Left ventricle myocardium inferior (tissue), 1 donor: ENCODE measurements at places on chromosomes 11 and 22.

- no peak for DNase-seq
These were observed 1074.5 kb downstream of the TBC1D22A start for GRCh38 chr22:47836957-47837356.

DNA sequence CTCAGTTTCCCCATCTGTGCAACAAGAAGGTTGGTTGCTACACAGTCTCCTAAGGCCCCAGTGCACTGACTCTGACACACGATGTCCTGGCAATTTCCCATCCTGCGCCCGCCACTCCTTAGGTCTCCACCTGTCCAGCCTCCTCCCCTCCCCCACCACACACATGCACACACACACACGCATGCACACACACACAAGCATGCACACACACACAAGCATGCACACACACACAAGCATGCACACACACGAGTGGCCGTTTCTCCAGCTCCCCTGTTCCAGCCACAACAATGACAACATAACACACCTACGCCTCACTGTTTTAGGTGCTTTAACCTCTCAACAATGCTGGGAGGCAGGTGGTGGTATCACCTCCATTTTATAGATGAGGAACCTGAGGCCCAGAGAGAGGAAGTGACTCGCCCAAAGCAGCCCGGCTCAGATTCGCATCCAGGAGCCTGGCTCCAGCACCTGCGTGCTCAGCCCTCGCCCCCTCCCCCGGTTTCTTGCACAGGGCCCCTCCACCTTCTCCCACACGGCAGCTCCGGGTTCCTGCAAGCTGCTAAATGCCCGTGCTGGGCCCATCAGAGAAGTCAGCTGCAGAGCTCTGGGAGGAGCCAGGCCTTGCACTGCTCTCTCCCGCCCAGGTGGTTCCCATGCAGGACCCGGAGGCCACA lies 13.0 kb downstream of the CYTH4 start:
- no peak for DNase-seq

DNA sequence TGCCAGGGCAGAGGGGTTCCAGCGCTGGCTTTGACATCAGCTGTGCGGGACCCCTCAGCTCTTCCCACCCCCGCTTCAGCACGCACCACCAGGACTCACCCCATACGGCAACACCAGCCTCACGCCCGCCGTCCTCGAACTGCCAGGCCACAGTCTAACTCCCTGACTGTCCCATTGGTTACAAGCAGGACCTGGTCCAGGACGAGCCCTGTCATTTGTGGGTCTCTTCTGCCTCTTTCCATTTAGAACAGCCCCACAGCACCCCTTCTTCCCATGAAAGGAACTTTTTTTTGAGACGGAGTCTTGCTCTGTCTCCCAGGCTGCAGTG lies 81.7 kb downstream of the PHF21B start:
- peak; percentile 4 for DNase-seq

DNA sequence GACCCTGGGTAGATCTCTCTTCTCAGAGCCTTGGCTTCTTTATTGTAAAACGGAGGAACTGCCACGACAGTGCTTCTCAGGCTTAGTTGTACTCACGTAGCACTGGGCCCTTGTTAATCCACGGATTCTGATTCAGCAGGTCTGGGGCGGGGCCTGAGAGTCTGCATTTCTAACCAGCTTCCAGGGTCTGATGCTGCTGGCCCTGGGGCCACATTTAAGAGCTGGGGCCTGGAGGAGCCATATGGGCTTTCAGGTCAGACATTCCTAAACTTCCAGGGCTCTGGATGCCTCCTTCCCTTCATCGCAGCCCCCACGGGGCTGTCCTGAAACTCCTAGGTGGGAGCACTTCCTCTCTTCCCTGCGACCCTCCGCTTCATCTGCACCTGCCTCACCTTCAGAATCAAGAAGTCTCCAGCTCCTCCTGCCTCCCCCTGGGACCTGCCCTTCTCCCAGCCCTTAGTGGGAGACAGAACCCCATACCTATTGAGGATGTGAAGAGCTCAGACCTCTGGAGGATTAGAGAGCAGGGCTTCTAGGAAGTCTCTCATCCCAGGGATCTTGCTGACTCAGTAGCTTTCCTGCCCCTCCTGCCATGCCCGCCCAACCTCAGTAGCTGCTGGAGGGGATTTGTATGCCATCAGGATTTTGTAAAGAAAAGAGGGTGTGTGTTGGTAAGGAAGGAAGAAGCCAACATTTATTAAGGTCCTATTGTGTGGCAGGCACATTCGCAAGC lies 92.5 kb downstream of the LRRC32 start:
- no peak for DNase-seq

GRCh38 chr22:25748704-25749103 lies 6.7 kb downstream of the MYO18B start:
- no peak for DNase-seq

DNA sequence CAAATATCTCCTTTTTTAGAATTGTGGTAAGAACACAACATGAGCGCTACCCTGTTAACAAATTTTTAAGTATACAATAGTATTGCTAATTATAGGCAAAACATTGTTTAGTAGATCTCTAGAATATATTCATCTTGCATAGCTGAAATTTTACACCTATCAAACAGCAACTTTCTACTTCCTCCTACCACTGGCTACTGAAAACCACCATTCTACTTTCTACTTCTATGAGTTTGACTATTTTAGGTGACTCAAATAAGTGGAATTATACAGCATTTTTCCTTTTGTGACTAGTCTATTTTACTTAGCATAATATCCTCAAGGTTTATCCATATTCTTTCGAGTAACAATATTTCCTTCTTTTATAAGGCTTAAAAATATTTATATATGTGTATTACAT lies 128.4 kb downstream of the FAM76B start:
- DNase-seq = no peak

GRCh38 chr11:14144934-14145333 lies 182.4 kb downstream of the SPON1 start:
- no peak for DNase-seq

- DNase-seq = no peak
These were observed 5.7 kb upstream of the FBXO3 start for GRCh38 chr11:33779849-33780528.
